ENCODE measurements at places on chromosomes 7 and 10.

DNA sequence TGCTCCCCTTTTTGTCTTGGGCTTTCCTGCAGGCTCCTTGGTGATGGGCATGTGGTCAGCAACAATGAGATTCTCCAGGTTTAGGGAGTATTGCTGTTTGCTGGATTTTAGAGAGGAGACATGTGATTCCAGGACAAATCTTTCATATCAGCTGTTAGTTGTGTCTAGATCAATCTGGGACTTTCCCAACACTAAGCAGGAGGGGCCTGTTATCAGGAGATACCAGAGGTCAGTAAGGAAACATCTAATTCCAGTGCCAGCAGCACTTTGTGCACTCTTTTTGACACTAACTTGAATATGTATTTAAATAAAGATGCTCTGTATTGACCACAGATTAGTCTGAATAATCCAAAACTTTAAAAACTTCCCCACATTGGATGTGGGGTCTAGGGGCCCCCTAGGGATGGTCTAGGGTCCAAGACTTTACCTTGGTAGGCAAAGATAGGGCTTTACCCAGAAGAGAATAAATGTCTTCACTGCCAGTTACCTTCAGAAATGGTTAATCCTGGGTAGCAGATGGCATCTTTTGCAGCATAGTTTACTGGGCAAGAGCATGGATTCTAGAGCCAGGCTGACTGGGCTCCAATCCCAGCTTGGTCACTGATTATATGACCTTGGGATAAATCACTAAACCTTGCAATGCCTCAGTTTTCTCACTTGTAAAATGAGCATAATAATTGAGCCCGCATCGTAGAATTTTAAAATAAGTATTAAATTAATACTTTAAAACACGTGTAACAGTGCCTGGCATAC lies 6.4 kb upstream of the FIGNL1 start:
- DNase-seq, result no peak

DNA sequence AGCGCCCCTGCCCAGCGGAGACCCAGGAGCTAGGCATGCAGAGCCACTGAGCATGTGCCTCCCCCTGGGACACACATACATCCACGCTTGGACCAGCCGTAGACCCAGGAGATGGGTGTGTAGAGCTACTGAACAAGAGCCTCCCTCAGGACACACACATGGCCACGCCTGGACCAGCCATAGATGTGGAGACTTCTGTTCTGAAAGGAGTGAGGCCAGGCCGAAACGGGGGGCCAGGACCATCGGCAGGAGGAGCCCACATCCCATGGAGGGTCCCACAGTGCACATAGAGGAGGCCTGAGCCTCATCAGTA lies 340.4 kb downstream of the TCERG1L start:
- no peak for DNase-seq

DNA sequence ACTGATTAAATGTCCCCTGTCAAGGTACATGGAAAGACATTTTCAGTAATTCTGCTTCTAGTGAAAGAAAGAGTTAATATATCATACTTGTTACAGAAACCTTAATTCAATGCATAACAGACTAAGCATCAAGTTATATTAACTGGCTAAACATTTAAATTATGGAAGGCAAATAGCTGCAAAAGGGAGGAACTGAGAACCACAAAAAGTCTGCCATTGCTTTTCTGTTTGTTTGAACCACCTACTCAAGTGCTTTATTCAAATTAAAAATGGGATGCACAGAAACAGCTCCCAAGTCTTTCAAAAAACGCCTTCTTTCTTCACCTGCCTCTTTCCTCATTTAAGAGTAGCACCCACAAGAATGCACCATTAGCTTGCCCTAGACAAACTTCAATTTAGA lies 271.9 kb downstream of the RNLS start:
- no peak for DNase-seq

DNA sequence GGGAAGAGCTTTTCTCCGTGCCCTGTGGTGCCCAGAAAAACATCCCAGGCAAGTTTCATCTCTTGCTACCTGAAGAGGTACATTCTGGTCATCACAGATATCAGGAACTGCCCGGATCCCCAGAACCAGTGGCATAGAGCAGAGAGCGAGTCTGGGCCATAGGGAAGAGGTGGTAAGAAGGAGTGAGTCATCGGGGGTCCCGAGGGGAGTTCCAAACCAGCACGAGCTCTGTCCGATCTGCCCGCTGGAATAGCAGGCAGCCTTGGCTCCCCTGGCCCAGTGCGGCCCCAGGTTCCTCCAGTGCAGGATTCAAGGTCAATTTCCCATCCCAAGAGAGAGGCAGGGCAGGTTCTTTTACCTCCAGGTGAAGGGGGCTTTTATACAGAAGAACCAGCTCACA lies 124.7 kb downstream of the RGS10 start:
- DNase-seq, result no peak

- no peak for DNase-seq
Measured at GRCh38 chr7:134394056-134394455, 64.8 kb downstream of the AKR1B1 start.

DNA sequence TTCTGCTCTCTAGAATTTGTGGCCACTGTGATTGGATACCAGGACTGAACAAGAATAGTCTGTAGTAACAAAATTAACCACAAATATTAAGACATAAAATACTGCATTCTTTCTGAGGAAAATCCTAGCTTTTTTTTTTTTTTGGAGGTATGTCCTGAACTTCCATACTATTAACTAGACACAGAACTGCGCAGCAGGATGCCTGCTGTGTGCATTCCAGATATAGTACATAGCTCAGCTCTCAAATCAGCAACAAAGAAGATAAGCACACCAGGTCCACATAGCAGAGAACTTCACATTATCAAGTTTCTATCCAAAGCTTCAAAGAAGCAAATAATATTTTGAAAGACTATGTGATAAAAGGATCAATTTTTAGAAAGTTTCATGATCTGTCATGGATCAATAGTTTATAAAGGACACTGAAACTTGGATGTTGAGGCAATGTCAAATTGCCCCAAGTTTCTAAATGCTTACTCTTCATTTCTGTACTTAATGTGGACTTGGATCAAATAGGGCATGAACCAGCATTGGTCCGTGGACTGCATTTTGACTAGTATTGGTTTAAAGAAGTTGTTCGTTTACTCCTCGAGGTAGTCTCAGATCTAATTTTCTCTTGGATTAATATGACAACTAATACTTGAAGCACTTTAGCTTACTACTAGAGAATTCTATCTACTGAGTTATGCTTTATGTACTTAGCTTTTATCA lies 15.4 kb downstream of the NAMPT start:
- no peak for DNase-seq

DNA sequence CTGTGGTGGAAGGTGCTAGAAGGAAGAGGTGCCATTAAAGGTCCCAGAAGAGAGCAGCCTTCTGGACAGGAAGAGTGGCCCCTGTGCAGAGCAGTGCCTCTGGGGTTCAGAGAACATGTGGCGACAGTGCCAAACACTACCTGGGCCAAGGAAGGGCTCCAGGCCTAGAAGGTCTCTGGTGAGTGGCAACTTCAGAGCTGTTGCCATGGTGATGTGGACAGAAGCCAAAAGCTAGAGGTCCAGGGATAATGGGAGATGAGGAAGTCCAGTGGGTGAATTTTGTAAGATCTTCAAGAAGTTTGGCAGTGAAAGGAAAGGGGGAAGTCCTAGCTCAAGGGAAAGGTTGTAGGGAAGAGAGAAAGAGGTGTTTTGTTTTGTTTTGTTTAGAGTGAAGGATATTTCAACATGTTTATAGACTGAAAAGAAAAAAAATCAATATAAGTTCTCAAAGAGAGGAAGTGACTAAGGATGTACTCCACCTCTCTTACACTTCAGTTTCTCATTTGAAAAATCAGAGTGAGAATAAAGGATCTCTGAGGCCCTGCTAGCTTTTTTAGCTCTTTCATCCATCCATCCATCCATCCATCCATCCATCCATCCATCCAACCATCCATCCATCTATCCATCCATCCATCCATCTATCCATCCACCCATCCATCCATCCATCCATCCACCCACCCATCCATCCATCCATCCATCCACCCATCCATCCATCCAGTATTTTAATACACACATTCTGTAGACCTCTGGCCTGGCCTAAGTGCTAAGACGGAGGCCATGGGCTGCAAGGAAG lies 77.1 kb upstream of the DUSP5 start:
- DNase-seq, result peak; percentile 17

DNA sequence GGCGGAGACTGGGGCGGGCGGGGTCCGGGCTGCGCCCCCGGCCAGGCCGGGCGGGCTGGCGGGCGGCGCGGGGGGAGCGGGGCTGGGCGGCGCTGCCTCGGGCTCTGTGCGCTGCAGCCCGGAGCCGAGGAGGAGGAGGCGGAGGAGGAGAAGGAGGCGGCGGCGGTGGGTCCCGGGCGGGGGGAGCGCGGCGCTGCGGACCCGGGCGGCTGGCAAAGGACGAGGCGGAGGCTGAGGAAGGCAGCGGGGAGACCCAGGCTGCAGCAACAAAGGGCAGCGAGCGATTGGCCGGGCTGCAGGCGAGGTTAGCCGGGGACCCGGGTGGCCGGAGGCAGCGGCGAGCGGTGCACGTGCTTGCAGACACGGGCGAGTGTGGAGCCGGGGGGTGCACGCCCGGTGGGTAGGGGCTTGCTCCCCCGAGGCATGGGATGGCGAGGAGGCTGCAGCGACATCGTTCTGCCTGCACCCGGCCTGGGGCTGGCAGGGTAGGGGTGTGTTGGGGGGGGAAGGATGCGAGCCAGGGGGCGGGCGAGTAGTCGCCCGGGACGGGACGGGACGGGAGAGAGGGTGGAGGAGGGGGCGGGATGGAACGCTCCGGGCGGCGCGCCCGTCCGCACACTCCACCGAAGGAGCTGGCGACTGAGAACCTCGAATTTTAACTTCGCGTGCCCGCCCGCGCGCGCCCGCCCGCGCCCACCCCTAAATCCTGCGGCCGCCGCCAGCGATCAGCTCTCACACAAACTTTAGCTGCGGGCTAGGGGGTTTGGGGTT lies 844 bp upstream of the KAT6B start:
- no peak for DNase-seq

DNA sequence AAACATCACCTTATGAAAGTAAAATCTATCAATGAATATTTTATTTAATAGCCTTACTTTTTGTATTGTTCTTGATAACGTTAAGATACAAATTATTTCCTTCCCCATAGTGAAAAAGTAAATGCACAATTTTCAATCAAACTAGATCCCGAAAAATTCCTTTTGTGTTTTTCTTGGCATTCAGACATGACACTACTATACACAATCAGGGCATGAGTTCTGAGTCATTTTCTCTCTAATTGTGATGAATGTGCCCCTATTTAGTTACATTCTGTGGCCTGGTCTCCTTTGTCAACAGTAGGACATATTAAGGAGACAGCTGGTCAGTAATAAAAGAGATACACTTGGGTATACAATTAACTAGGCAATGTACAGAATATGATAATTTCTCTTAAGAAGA lies 19.8 kb downstream of the COL1A2 start:
- DNase-seq, result no peak

DNA sequence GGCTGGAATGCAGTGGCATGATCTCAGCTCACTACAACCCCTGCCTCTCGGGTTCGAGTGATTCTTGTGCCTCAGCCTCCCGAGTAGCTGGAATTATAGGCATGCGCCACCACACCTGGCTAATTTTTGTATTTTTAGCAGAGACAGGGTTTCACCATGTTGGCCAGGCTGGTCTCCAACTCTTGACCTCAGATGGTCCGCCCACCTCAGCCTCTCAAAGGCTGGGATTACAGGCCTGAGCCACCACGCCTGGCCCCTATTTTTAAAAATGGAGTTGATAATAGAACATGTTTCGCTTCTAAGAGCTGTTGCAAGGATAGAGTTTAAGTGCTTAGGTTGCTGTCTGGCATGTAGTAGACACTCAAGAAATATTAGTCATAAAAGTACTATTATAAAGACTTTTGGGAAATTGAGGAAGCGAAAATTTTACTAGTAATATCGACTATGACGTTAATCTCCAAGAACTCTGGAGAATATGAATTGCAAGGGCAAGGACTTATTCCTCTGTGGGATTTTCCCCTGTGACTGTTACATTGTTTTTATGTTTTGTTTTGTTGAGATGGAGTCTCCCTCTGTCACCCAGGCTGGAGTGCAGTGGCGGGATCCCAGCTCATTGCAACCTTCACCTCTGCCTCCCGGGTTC lies 7.9 kb downstream of the GTF2I start:
- no peak for DNase-seq

GRCh38 chr7:28926871-28927597 lies 31.1 kb downstream of the TRIL start:
- peak; percentile 76 for DNase-seq

DNA sequence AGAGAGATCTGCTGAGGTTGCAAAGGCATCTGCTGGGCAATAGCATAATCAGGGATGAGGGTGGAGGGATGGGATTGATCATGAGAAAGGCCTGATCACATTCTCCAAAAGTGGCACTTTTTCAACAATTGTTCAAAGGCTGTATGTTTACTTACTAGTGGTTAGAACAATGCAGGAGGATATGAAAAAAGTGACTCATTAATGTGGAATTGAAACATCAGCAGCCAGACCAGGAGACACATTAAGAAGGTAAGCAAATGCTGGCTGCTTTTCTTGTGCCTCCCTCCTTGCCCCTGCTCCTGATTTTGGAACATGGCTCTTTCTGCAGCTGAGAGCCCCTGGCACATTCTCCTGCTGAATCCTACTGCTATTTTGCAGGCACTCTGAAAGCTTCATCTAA lies 63.5 kb downstream of the FAM204A start:
- DNase-seq, result no peak

GRCh38 chr7:95781961-95782586 lies 9.7 kb downstream of the DYNC1I1 start:
- no peak for DNase-seq

DNA sequence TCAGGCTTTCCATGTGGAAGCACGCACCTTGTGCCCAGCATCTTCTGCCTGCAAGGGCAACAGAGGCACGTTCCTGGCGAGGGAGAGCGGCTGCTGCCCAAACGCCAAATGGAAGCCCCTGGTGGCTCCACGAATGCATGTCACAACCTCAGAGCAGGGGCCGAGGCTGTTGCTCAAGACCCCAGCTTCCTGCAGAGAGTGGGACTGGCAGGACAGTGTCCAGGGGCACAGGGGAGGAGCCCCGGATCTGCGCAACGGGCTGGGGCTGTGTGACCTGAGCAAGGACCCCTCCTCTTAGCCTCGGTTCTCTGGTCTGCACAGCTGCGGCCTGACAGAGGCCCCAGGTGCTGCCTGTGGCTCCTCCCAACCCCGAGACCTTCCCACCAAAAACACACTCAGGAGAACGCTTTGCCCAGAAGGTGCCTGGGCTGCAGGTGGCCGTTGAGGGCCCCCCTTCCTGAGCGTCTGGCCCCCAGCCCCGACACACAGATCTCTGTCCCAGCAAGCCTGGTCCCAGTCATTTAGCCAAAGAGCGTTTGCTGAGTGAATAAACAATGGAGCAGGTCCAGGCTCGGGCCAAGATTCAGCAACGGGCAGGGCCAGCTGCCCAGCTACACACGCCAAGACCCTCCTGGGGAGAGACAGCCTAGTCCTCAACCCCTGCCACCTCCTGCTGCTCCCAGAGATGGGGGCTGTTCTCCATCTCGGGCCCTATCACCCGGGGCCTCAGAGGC lies 1.2 kb downstream of the MICALL2 start:
- no peak for DNase-seq

Data from CD4-positive, alpha-beta T cell treated with Interleukin-2 at 100 ng/mL for 4 hours (primary cell).